Large intestine (tissue), 12 donors: ENCODE measurements at places on chromosomes 1 and 21. TPM values are rescaled to one million over a fixed set of nuclear protein-coding genes. Genes with fewer than 3 reads are reported as not detected.

MYOC gene
- polyA plus RNA-seq, result 0.60 TPM

C1orf226 gene
- 17.1 TPM for polyA plus RNA-seq

DNA sequence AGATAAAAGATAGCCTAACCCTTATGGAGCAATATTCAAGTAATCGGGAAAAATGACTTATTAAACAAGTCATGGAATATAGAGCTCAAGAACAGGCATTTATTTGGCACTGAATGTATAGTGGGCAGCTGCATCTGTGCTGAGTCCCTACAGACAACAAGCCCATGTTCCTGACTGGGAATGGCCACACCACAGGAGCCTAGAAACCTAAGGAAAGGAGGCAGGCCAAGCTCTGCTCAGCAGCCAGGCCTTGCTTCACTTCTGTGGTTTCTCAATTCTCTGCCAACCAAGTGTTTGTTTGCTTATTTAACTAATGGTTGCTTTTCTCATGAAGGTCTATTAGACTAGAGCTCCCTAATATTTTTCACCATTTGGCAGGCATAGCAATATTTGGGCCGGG lies 21.5 kb downstream of the AK2 start:
- DNase-seq, result no peak

FLG2 gene
- 0.06 TPM for polyA plus RNA-seq

- DNase-seq, result no peak
Measured at GRCh38 chr1:156643778-156644092, 1.8 kb downstream of the BCAN start.

SLC1A7 gene
- polyA plus RNA-seq, result 0.40 TPM
